Ecto neural progenitor cell (in vitro differentiated cells): ENCODE measurements at places on chromosomes 5 and 9.

DNA sequence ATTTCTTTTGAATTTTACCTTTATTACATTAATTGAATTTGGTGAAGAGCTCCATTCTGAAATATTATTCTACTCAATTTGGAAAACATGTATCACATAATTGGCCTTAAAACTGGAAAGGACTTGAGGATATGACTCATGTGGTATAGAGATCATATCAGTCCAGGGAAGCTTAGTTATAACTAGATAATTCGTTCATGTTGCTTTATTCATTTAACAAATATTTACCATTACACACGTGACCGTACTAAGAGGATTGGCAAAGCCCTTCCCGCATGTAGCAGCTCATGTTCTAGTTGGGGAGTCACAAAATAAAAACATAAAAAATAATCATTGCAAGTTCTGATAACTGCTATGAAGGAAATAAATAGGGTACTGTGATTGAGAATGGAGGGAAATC, 1816.5 kb downstream of the MAT2B start:
- no peak for DNase-seq

- DNase-seq, result no peak
These were observed 17.1 kb downstream of the STC2 start for GRCh38 chr5:173310861-173311785.

- DNase-seq, result no peak
These were observed 26.6 kb downstream of the IRX2 start for GRCh38 chr5:2724831-2725230.

GRCh38 chr9:124475158-124475867, 25.1 kb downstream of the ADGRD2 start:
- no peak for DNase-seq

DNA sequence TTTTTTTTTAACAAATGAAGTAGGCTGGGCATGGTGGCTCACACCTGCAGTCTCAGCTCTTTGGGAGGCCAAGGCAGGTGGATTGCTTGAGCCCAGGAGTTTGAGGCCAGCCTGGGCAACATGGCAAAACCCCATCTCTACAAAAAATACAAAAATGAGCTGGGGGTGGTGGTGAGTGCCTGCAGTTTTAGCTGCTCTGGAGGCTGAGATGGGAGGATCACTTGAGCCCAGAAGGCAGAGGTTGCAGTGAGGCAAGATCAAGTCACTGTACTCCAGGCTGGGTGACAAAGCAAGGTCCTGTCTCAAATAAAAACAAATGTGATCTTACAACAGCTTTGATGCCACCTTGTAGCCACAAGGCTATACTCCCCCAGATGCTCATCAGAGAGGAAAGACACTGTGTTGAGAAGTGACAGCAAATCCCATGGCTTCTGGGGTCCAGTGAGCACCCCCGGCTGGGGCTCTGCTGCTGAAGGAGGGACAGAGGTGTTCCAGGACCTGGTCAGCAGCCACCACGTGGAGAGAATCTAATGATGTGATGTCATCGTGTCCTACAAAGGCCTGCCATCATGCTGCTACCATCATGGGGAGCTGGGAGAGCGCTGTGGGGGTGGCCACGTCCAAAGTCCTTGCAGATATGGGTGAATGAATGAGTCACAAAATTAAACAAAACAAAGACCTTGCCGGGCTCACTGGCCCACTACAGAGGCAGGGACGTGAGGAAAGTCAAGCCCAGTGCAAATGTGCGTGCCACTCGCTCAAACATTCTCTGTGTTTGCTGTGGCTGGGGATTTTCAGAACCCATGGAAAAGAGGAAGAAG, 60.7 kb downstream of the PRRT1B start:
- DNase-seq, result no peak

DNA sequence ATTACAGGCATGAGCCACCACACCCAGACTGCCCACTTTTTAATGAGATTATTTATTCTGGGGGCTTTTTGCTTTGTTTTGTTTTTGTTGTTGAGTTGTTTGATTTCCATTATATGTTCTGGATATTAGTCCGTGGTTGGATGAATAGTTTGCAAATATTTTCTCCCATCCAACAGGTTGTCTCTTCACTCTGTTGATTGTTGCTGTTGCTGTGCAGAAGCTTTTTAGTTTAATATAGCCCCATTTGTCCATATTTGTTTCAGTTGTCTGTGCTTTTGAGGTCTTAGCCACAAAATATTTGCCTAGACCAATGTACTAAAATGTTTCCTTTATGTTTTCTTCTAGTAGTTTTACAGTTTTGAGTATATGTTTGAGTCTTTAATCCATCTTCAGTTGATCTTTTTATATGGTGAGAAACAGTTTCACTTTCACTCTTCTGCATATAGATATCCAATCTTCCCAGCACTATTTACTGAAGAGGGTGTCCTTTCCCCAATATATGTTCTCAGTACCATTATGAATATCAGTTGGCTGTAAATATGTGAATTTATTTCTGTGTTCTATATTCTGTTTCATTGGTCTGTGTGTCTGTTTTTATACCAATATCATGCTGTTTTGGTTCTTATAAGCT, 30.2 kb upstream of the TBCA start:
- no peak for DNase-seq

DNA sequence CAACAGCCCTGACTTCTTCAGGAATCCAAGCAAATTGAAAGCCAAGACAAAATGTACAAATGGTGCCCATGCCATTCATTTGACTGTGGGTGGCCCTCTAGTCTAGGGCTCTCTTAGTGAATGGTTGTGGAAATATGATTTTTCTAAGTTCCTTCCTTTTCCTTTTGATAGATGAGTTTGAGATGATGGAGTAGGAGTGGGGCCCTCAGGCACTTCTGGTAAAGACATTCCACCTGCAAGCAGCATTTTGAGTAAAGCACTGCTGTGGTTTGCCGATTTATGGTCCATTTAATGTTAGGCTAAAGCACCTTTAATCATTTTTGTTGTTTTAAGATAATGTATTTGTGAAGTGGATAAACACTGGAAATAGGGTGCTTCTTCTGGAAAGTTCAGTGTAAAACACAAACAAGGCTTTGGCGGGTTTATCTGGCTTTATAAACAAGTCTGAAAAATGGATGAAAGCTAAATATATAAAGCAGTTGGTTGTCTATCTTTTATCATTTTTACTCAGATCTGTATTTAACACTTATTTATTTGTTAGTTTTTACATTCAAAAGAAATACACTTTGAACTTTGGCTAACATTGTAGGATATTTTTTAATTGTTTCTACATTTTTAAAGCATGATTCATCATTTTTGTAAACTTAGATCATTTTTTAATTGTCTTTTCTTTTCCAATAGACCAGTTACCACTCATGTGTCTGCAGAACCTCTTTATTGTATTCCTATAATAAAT, 213.5 kb downstream of the PJA2 start:
- DNase-seq, result no peak

DNA sequence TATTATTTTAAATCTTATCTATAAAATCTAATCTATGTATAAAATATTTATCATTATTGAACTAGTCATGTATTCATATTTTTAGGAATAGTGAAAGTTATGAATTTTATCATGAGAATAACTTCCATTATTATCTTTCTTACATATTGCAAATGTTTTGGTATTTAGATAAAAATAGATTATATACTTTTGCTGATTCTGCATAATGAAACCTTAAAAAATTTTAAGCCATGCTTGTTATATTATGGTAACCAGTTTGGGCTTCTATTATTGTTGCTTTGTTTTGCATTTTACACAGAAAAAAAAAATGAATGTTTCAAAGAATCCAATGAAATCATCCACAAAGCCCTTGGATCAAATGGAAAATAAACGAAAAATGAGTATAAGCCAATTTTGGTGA, 772.5 kb downstream of the NR2F1-AS1 start:
- no peak for DNase-seq
